ENCODE measurements at places on chromosomes 6 and 20.

DNA sequence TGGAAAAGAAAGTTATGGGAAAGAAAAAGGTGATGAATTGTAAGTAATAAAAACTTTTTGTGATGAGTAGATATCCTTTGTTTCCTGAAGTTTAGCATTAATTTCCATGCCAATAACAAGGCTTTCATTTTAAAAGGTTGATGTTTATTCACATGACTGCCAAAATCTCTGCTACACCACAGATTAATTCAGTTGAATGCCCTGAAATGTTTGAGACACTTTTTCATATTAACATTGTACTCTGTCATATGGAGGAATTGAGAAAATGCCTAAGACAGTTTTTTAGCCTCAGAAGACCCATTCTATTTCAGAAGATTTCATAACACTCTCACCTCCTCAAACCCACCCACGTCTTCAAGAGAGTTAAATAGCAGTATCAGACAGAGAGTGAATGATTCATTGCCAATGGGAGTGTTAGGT, 115.5 kb downstream of the ADGRG6 start:
- no peak for DNase-seq

GRCh38 chr6:140779341-140779740, 1353.4 kb upstream of the GJE1 start:
- DNase-seq = no peak

- DNase-seq = no peak
Observed at GRCh38 chr20:42923348-42923918, 266.3 kb downstream of the PTPRT start.

- no peak for DNase-seq
Observed at GRCh38 chr20:31698803-31699718, 23.6 kb downstream of the BCL2L1 start.

GRCh38 chr6:54876365-54876764, 29.8 kb downstream of the FAM83B start:
- DNase-seq = no peak

DNA sequence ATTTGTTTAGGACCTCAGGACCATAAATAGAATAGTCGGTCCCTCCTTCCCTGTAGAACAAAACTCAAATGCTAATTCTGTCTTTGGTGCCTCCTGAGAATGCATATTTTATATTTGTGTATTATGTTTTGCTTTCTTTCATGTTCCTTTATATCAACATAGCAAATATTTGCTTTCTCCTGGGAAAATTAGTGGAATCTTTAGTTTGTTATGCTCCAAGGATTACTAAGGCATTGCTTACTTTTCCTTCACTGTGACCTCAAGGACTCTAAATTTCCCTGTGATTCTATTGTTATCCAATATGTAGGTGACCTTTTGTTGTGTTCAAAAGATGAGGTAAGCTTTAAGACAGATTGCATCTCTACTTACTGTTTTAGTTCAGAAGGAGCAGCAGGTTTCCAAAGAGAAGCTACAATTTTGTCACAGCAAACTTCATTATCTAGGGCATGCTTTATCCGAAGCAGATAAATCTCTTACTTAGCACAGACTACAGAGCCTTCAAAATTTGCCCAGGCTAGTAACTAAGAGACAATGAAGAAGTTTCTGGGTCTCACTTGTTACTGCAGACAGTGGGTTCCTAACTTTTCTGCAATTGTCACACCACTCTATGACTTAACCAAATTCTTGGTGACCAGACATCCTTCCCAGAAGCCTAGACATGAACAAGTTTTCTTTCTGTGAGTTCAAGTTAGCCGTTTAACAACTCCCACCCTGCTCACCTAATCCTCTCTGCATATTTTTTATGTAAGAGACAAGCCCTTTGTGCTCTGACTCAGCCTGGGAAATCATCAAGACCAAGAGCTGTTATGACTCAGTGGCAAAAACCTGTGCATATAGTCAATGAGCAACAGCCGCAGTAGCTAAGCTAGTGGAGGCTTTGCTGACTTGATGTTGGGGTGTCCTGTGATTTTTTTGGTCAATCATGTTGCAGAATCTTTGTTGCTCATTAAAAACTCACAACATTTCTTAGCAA, 378.8 kb downstream of the QKI start:
- no peak for DNase-seq

GRCh38 chr20:57153238-57153905, 113.1 kb downstream of the BMP7 start:
- no peak for DNase-seq

DNA sequence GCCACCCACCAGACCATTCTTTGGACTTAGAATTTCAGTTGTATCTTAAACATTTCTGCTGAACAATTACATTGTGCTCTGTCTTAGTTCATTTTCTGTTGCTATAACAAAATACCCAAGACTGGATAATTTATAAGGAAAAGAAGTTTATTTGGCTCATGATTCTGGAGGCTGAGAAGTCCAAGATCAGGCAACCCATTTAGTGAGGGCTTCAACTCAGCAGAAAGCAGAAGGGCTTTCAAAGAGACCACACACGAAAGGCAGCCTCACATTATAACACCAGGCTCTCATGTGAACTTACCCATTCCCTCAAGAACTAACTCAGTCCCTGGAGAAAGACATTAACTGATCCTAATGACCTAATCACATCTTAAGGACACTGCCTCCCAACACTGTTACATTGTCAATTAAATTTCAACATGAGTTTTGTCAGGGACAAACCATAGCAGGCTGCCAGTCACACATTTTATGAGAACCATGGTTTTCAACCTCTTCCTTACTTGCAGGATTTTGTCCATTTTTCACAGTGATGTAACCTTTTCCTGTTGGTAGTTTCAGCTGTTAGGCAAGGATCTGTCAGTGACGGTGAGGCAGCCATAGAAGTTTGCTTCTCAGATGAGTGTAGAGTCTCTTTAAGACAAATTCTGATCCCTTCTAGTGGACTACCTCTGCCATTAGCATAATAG, 399.6 kb upstream of the SOX4 start:
- no peak for DNase-seq

- no peak for DNase-seq
Observed at GRCh38 chr20:24149881-24150307, 161.3 kb upstream of the GGTLC1 start.

- no peak for DNase-seq
Observed at GRCh38 chr6:89479897-89480296, 46.9 kb downstream of the ANKRD6 start.

DNA sequence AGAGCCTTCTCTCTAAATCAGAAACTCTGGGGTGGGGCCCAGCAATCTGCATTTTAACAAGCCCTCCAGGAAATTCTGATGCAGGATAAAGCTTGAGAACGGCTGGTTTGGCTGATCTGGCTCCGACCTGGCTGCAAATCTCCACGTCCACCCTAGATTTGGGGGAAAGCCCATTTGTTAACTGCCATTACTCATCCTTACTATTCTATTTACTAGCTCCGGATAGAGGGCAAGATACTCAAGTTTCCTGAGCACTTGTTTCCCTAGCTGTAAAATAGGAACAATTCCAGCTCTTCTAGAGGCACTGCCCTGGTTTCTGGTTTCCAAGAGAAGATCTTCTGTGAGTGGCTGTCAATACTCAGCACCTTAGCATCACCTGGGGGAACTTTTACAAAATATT, 44.4 kb downstream of the DAAM2 start:
- no peak for DNase-seq

GRCh38 chr6:89690944-89691324, 52.4 kb upstream of the LYRM2 start:
- no peak for DNase-seq

GRCh38 chr6:28609672-28610071, 84.0 kb downstream of the GPX5 start:
- no peak for DNase-seq

- no peak for DNase-seq
Observed at GRCh38 chr20:33460711-33461110, 17.1 kb upstream of the SNTA1 start.
